ENCODE measurements at places on chromosomes 7 and 10.

GRCh38 chr7:154371424-154371823 lies 319.2 kb downstream of the DPP6 start:
- DNase-seq, result no peak

GRCh38 chr10:96387161-96387560 lies 28.4 kb upstream of the OPALIN start:
- no peak for DNase-seq

- no peak for DNase-seq
Measured at GRCh38 chr7:105904064-105904463, 27.7 kb upstream of the ATXN7L1 start.

DNA sequence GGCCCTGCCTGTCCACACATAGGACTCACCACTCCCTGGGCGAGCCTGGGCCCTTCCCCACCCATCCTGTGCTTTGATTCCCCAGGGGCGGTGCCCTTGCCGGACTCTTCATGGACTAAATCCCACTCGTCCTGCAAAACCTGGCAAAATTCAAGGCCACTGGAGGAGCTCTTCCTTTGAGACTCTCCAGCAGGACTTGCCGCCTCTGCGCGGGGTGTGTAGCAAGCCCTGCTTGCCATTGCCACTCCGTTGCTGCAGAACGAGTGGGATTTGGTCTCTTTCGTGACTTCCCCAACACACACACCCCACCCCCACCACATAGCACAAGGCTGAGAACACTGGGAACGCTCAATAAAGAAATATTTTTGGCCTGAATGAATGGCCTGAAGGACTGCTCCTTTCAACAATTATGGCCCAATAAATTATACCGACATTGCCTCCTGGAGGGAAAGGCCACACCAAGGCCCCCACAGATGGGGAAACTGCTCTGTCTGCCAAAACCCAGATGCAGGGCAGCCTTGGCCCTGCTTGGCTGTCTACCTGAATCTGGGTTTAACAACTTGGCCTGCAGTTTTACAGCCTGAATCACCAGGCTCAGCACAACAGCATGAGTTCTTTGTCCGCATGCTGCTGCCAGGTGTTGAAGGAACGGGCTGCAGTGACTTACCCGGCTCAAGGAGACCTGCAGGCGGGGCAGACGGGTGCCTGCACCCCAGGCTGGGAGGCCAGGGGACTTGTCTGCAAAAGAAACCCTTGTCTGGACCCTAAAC lies 72.8 kb upstream of the KAT6B start:
- no peak for DNase-seq

DNA sequence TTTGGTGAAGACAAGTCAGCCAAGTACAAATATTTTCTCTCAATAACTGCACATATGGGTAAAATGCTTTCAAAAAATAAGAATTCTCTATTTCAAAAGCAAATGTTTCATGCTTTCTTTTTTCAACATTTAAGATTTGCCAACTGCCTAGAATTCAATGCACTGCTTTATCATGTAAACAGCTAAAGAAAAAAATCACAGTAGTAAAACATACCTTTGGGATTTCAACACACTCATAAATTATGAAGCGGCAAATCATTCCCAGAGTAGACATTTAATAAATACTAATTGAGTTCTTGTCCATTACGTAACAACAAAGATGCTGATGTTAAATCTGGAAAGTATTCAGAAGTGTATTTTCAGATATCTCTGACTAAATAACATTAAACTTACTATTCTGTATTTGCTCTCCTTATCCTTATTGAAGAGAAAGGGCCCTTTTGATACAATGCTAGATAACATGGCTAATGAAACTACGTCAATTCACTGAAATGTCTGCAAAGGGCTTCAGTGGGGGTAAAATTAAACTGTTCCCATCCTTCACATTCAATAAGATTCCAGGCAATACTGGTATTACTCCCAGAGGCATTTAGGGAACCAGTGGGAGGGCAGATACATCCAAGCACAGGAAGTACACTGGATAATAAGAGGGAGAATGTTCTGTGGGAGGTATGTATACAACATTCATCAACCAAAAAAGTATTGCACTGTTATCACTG lies 13.9 kb downstream of the NAPEPLD start:
- DNase-seq, result no peak

- no peak for DNase-seq
Measured at GRCh38 chr7:9761224-9761623, 1212.4 kb upstream of the PHF14 start.

DNA sequence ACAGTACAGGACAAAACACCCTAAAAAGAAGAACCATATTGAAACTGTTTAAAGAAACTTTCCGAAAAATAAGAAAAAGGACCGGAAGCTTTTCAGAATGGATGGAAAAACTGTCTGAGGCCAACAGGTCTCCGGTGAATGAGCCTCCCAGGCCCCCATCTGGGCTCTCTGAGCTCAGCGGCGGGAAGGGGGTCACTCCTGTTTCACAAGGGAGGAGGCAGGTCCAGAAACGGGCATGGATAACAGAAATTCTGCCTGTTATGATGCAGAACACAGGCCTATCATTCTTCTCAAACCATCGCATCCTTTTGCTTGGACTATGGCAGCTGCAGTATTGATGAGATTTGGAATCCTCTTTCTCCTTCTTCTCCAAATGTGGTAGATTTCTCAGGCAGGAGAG lies 58.9 kb upstream of the SHH start:
- no peak for DNase-seq

GRCh38 chr10:103181244-103181643 lies 11.8 kb downstream of the NT5C2 start:
- DNase-seq, result no peak

GRCh38 chr7:24769851-24770250 lies 12.6 kb upstream of the GSDME start:
- no peak for DNase-seq

GRCh38 chr10:16673443-16673842 lies 143.8 kb downstream of the RSU1 start:
- DNase-seq, result no peak

GRCh38 chr10:128570319-128570995 lies 444.2 kb upstream of the MKI67 start:
- DNase-seq, result no peak

DNA sequence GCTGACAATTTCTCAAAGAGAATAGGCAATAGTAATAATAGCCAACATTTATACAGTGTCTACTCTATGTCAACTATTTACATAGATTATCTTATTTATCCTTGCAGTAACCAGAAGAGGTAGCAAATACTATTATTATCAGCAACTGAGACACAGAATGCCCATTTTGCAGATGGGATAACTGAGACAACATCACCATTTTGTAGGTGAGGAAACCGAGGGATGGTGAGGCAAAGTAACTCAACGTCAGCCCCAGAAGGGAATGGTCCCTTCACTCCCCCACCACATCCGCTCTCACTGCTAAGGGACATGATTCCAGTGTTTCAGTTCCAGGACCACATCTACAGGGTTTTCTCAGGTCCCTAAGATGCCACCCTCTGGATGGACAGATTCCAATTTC lies 261.2 kb upstream of the NEBL start:
- DNase-seq, result no peak

DNA sequence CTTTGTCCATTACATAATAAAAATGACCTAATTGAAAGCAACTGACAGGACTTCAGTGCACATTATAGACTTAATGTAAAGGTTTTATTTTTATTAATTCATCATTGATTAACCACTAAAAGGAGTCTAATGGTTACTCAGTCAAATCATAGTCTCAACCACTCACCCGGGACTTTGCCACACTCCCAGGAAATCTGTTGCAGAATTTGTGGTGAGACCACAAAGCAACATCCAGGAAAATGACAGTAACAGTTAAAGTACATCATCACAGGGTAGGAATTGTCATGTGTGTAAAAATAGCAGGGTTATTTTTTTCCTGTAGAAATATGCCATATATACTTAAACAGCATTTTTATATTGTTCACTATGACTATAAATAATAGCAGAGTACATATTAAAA lies 6.3 kb upstream of the HGF start:
- DNase-seq, result no peak

- no peak for DNase-seq
Measured at GRCh38 chr7:17640730-17641377, 299.4 kb downstream of the SNX13 start.

GRCh38 chr7:151080067-151080521 lies 515 bp downstream of the FASTK start:
- no peak for DNase-seq

GRCh38 chr7:45155941-45156340 lies 1.6 kb upstream of the RAMP3 start:
- no peak for DNase-seq

GRCh38 chr7:139505563-139505962 lies 17.9 kb upstream of the CLEC2L start:
- DNase-seq, result no peak

- no peak for DNase-seq
Measured at GRCh38 chr10:96850825-96851224, 18.7 kb downstream of the LCOR start.
